GM13976 (cell line): ENCODE measurements at places on chromosomes 11 and 22.

DNA sequence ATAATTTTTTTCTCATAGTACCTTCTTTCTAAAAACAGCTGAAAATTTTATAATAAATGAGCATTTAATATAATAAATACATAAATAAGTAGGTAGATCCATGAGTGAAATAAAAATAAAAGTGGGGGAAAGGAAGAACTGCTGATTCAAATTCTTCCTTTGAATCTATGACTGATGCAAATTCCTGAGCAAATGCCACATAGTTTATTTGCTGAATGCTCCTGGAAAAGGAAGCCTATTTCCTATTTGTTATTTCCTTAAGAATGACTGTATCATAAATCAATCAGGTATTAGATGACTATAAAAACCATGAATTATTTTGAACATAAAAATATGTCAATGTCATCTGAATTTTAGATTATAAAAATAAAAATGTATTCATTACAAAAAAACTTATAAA, 16.6 kb downstream of the BTBD10 start:
- no peak for DNase-seq

GRCh38 chr11:66542362-66542761, 3.5 kb downstream of the ZDHHC24 start:
- DNase-seq = no peak

- no peak for DNase-seq
Observed at GRCh38 chr11:48005831-48006270, 25.5 kb downstream of the PTPRJ start.

DNA sequence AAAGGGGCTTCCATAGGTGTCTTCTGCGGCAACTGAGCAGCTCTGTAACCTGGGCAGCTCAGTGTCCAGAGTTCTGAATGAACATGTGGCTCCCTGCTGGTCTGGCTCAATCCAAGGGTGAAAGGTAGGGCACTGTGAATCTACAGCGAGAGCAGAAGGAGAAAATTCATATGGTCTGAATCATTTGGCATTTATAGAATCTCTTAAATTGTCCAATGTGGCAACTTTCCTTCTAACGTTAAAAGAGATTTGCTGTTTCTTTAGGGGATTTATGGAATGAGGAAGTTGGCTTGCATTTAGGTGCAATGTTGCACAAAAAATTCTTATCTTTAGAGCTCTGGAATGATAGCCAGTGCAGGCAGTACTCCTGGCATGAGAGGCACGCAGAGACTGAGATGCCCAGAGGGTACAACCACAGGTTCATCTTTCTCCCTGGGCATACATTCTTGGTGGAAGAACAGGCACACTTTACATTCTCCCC, 17.0 kb downstream of the ATXN10 start:
- DNase-seq = no peak

DNA sequence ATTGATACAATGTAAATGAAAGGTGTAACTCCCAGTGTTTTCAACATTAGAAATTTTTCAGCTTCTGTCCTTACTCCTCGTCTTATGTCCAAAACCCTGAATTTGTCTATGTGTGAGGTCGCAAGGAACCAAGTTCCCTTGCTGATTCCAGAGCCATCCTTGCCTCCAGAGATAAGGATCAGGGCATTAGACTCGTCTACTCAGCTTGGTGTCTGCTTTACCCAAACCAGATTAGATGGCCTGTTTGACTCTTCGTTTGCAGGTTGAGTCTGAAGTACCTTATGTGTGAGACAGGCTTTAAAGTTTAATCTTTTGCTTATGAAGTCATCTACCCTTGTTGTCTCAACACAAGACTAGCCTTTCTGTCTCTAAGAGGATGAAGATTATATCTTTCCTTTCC, 55.6 kb downstream of the SPECC1L start:
- no peak for DNase-seq

DNA sequence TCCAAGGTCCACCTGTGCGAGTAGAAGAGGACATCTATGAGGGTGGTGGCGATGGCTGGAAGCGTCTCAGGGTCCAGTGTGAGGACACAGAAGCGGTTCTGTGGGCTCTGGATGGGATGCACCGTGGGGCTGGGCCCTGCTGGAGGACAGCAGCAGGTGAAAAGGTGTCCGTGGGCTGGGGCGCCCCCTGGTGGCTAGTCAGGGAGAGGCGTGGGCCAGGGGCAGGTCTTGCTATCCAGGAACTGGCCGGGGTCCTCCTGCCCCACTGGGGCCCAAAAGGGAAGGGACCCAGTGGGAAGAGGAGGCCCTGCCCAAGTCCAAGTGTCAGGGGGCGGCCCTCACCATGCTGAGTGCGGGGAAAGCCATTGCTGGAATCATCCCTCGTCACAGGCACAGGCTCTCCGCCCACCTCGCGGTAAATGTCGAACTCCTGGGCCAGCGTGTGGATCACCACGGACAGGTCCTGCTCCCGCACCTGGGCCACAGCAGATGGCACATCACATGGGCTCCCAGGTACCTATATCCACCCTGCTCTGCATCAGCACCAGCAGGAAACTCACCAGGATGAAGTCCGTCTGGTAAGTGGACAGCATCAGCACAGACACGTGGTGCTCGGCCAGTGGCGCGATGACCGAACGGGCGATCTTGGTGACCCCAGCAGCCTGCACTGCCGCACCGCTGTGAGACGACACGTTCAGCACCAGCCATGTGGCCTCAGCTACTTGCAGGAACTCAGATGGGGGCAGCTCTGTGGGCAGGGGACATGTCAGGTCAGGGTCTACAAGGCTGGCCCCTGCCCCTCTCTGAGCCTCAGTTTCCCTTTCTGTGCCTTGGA, 2.3 kb downstream of the CASTOR1 start:
- DNase-seq = peak; percentile 89

DNA sequence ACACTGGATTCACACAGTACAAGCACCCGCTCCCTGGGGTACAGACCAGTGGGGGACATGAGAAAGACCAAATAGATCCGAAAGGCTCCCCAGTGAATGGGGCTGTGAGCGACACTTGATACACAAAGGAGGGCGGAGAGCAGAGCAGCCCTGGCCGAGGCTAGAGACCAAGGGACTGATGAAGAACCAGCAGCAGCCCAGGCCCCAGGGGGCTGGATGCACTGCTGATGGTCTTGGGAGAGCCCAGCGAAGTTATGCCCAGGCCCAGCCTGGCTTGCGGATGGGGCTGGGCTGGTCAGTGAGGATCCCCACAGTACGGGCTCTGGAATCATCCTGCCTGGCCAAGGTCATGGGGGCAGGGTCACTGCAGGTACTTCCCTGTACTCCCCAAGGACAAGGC, 23.2 kb downstream of the ARHGAP1 start:
- peak; percentile 34 for DNase-seq

DNA sequence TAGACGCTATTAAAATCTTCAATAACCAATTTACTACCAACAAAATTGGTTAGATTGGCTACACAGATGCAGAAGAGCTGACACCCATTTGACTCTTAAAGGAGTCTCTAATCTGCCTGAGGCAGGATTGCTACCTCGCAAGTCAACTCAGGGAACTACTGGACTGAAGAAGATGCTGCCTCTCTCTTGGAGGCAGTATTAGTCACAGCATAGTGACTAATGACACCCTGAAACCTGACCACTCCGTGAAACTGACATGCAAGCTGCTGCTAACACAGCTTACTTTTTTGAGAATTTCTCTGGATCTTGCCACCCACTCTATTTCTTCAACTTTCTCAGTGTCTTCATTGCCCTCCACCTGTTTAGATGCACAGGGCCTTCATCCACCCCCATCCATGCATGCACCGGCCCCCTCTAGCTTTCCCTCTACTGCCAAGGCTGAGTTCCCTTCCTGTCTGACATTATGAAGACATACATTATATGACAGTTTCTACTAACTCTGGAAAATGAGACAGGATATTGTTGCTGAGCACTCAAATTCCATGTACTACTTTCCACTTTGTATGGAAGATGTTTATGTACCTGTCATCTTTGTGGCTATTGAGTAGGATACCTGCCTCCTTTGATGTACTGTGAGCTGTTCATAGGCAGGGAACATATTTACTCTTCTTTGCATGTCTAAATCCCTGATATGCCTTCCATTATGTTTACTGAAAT, 183.2 kb downstream of the MSANTD4 start:
- no peak for DNase-seq

DNA sequence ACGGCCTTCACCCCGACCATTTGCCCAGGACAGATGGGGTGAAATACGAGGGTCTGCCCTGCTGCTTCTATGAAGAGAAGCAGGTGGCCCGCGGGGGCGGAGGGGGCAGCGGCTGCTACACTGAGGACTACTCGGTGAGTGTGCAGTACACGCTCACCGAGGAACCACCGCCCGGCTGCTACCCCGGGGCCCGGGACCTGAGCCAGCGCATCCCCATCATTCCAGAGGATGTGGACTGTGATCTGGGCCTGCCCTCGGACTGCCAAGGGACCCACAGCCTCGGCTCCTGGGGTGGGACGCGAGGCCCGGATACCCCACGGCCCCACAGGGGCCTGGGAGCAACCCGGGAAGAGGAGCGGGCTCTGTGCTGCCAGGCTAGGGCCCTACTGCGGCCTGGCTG, 11.2 kb downstream of the C22orf31 start:
- DNase-seq = no peak

- DNase-seq = no peak
Observed at GRCh38 chr11:17602105-17603001, 55.3 kb downstream of the OTOG start.

- DNase-seq = no peak
Observed at GRCh38 chr11:123218451-123218850, 23.4 kb upstream of the CLMP start.

- peak; percentile 14 for DNase-seq
Observed at GRCh38 chr11:2586793-2587131, 113.0 kb downstream of the KCNQ1OT1 start.

DNA sequence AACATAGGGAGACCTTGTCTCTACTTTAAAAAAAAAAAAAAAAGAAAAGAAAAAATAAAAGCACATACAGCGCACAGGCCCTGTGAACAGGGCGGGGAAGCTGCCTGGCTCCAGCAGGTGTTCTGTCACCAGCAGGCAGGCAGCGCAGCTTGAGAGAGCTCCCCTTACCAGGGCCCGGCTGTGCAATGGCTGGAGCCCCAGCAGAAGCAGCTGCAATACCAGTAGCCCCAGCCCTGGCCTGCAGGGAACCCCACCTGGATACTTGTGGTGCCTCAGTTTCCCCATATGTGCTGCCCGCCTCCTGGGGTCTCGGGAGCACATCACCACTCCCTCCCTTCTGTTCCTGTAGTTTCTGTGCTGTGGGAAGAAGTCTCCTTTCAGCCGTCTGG, 12.3 kb downstream of the TSPAN32 start:
- no peak for DNase-seq

- DNase-seq = no peak
Observed at GRCh38 chr22:22248878-22249277, 4.3 kb downstream of the VPREB1 start.
